Kidney (tissue), 22 donors: ENCODE measurements at places on chromosomes 4 and X. TPM values are rescaled to one million over a fixed set of nuclear protein-coding genes. Genes with fewer than 3 reads are reported as not detected.
A peak's percentile ranks its signal among the peaks of the same experiment; 100 is the strongest.

The SLC39A8 gene
- 7.1 TPM for polyA plus RNA-seq

The NAA10 gene
- 120 TPM for polyA plus RNA-seq

The CLCN4 gene
- polyA plus RNA-seq: 2.4 TPM

The SORCS2 gene
- polyA plus RNA-seq: 6.1 TPM

The ERAS gene
- polyA plus RNA-seq: 0.43 TPM

The DCHS2 gene
- not detected for polyA plus RNA-seq

The CHIC2 gene
- polyA plus RNA-seq: 13.5 TPM

DNA sequence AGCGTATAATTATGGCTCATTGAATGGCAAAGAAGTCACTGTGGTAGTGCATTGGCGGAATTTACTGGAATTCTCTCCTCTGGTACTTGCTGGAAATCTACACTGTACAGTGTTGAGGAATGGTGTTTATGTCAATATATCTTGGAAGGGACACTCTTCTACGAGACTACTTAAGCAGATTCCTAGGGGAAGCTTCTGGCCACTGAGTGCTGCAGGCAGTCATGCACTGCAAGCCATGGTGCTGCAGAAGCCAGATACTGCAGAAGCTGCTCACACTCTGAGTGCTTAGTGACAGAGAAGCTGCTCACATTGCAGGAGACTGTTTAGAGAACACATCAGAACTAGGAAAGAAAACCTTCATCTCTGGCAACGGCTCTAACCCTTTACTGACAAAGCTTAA is 725.0 kb downstream of the CCSER1 start:
- DNase-seq: peak; percentile 53

DNA sequence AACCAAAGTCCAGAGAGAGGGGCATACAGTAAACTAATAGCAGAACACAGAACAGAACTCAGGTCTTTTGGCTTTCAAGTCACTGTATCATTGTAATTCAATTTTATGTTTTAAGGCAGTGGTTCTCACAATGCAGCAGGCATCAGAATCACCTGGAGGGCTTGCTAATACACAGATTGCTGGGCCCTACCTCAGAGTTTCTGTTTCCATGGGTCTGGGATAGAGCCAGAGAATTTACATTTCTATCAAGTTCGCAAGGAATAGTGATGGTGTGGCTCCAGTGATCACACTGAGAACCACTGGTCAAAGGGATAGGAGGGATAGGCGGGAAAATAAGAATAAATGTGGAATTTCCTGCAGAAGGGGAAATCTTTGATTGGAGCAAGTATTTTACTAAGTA is 36.7 kb downstream of the LANCL3 start:
- DNase-seq: no peak

DNA sequence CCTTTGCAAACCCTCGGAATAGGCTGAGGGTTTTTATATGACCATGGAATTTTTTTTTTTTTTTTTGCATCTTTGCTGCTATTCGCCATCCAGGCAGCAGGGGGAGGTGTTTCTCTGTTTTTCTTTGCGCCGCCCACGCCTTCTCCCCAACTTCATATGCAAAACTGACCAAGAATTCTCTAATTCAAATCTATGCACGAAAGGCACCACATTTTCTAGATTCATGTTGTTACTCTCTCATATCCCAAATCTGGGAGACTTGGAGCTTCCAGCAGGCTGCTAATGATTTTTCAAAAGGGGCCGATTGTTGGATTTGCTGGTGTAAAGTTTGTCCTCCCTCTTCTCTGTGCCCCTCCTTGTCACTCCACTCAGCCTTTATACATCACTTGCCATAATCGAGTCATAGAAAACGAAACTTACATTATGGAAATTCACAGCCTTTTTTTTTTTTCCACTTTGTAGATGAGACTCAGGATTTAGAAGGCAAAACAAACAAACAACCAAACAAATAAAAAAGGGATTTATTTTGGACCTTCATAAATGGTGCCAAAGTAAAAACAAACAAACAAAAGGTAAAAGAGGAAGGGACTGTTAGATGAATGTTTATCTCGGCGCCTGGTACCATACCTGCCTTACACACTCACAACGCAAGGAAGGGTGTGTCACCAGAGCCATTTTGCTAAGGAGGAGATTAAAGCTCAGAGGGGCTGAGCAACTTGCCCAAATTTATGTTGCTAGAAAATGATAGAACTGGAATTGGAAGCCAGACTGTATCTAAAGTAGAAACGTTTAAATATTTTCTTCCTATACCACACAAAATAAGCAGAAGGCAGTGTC is 29.3 kb upstream of the BOD1L1 start:
- peak; percentile 73 for DNase-seq

DNA sequence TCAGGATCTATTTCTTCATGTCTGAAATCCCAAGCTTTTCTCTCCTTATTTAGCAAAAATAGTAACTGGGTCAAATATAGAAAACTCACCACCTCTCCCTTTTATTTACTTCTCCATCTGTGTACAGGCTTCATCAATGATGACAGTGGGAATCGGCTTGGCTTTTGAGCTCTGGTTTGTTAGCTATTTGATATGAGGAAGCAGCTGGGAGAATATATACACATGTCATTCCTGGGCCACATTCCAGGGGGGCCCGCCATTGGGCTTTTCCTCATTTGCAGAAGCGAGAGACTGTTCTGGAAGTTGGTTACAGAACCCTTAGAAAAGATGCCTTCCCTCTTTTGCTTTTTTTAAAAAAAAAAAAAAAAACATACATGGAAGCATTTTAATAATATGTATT is 107.4 kb upstream of the F9 start:
- no peak for DNase-seq

GRCh38 chr4:115113506-115114106 is at the start of gene NDST4:
Gene NDST4, minus strand, starts transcription at chr4:115113620. Its CDS starts 36,584 bp downstream, at chr4:115077036.
- peak; percentile 59 for DNase-seq

DNA sequence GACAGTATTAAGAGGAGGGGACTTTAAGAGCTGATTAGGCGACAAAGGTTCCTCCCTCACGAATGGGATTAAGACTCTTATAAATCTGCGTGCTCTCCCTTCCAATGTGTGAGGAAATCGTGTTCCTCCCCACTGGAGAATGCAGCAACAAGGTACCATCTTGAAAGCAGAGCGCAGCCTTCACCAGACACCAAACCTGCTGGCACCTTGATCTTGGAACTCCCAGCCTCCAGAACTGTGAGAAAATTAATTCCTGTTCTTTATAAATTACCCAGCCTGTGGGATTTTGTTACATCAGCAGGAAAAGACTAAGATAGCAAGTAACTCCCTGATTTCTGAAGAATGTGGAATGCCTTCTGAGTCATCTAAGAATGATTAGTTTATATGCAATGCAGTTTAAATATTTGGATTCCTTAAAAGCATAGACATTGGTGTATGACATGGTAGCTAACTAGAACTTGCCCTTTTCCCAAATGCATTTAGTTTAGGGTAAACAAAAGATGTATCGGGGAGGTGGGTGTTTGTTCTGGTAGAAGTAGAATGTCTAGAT is 86.1 kb downstream of the USP46 start:
- no peak for DNase-seq

GRCh38 chr4:80096175-80096850 is 23.3 kb upstream of the ANTXR2 start:
- DNase-seq: no peak

- no peak for DNase-seq
Observed at GRCh38 chr4:118760092-118760491, 74.9 kb downstream of the METTL14 start.

DNA sequence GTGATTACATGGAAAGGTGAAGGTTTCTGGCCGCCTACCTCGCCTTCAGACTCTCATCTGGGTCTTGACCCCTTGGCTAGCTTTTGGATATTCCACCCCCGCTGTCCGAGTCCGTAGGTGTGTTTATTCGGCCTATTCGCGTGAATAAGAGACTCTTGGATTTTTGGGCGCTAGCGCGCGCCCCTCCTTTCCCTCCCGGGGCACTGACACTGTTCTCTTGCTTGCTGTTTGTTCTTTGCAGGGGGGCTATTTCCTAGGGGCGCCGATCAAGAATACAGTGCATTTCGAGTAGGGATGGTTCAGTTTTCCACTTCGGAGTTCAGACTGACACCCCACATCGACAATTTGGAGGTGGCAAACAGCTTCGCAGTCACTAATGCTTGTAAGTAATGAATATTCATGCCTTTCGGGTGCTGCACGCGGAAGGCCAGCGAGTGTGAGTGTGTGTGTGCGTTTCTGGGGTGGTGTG is 932 bp downstream of the GRIA2 start:
- DNase-seq: no peak
